ENCODE measurements at places on chromosomes 12 and 14.

- DNase-seq: no peak
These were observed 155.4 kb downstream of the SRGAP1 start for GRCh38 chr12:63999853-64000252.

DNA sequence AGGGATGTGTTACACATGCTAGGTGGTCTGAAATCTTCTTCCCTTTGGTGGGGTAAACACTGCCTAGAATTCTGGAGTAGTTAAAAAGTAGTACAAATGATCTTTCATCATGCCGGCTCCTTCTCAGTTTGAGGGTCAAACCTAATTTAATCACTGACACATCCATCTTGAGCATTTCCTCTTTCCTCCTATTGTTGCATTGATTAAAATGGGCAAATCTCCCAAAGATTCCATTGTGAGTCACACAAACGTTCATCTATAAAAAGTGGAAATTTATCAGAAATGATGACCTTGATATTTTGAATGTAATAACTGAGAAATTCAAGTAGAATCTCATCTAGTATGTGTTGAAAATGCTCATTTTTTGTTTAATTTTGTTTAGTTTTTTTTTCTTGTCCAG lies 996.0 kb downstream of the NRXN3 start:
- DNase-seq: no peak

DNA sequence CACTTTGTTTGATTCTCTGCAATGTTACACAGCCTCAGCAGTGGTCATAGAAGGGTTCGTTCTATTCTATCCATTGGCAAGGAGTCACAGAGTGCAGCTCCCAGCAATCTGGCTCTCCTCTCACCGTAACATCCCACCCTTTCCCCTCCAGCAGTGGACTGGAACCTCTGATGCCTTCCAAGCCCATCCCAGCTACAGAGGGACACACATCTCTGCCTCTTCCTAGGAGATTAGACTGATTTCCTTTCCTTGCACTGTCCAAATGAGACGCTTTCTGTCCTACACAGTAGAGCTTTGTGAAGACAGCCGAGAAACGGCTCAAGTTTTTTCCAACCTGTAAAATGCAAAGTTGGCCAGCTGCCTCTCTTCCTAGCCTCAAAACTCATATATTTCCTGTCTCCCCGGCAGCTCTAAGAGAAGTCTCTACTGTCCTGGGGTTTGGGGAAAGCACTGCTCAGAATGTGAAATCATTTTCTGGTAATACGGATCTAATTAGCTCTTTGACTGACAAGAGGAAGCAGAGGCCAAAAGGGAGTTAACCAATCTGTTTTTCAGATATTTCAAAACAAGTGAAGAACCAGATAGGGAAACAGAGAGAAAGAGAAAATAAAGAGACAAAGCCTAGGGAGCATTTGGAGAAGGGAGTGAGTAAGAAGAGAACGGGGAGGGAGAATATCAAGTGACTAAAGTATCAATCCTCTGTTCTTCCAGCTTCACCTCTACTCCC lies 516 bp downstream of the NINJ2 start:
- no peak for DNase-seq

GRCh38 chr12:98635657-98636323 lies 8.8 kb downstream of the IKBIP start:
- DNase-seq: no peak

DNA sequence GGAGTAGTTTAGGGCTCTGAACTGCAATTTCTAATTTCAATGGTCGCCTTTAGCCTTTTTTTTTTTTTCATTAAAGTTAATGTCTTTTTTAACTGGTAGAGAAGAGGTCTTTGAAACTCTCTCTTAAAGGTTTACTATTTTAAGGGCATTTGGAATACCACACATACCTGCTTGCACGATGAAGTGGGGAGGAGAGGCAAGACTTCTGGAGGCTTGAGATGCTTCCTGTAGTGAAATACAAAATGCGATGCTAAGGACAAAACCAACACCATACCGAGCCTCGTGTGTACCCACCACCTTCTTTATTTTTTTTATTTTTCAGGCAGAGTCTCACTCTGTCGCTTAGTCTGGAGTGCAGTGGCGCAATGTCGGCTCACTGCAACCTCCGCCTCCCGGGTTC lies 57.4 kb downstream of the GLT1D1 start:
- no peak for DNase-seq

DNA sequence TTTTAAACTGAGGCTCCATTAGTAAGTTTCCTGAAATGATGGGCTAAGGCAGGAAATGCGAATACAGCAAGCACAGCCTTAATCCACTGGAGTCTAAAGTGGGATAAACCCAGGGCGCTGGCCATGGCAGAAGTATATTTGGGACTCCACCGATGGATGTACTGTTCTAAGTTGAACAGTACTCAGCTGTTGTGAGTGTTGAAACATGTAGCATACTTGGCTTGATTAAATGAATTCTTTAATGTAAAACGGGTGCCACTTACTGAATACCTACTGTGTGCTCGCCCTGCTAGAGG lies 996 bp downstream of the SSPN start:
- no peak for DNase-seq

DNA sequence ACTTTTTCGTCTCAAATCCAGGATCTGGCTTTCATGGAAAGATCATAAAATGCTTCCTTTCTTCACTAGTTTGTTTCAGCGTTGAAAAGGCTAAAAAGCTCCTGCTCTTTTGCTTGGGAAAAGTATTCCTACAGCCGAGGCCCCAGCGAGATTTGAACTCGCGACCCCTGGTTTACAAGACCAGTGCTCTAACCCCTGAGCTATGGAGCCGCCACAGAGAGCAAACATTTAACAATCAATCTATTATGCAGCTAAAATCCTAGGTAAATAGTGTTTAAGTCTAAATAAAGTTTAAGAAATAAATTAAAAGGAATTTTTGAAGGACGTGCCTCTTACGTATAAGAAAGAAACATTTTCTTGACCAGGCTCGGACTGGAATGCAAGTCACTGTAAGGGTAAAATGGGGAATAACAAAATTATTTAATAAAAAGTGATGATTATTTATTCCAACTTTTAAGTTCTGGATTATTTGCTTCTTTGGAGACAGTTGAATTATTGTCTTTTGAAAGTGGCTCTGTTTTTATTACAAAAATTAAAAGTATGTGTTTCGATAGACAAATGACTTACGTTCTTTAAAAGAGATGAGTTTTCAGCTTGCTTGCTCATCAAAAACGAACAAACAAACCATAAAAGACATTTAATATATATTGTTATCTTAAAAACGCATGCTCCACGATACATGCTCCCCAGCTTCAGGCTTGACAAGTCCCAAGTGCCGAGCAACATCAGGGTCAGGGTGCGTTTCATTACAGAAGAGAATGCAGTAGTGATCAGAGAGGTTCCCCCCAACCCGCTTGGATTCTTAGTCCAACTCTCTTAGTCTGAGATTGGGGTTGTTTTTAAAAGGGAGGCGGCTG lies 10.2 kb downstream of the OR6S1 start:
- no peak for DNase-seq

DNA sequence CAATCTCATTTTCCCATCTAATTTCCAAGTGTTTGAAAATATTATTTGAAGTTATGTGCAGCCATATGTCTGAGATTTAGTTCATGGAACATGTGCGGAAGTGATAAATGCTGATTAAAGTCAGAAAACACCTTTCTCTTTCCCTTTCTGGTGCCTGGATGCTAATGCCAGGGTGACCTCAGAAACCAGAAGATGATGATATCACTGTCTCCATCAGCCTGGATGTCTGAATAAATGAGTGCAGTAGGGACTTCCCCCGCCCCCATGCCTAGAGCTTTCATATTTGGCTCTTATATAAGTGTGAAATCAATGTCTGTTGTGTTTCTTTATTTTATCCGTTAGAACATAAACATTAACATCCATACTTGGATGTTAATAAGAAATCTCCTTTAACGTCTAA lies 261.9 kb upstream of the LRIG3 start:
- DNase-seq: no peak

DNA sequence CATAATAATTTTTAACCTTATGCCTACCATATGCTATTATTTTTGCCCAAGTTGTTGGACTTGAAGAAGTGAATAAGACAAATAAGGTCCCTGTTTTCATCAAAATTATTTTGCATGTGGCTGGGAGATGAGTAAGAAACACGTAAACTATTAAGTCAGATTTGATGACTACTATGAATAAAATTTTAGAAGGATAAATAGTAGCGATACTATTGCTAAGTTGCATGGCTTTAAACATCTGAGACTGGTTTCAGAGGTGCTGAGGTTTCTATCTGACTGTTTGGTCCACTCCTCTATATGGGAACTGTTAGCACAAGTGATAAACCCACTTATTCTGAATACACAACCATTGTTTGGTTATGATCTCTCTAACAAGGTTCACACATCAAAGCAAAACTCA lies 674.3 kb upstream of the MDGA2 start:
- DNase-seq: no peak

GRCh38 chr12:57237596-57237931 lies 8.1 kb downstream of the SHMT2 start:
- DNase-seq: no peak

- no peak for DNase-seq
These were observed 7.9 kb downstream of the OTOGL start for GRCh38 chr12:80107221-80107620.

GRCh38 chr14:58899317-58899713 lies 261.6 kb downstream of the DACT1 start:
- no peak for DNase-seq

DNA sequence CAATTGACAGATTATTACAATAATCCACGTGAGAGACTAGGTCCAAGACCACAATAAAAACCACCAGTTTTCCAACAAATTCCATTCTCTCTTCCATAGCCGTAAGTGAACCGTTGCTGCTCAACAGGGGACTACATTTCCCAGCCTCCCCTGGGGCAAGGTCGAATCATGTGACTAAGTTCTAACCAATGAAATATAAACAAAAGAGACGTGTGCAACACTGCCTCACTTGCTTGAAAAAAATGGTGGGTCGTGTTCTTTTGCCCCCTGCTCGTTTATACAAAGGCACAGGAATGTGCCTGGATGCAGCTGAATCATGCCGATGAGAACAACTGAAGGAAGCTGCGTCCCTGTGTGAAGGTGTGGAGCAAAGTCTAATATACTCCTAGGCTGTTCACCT lies 51.1 kb downstream of the HSPB8 start:
- no peak for DNase-seq

DNA sequence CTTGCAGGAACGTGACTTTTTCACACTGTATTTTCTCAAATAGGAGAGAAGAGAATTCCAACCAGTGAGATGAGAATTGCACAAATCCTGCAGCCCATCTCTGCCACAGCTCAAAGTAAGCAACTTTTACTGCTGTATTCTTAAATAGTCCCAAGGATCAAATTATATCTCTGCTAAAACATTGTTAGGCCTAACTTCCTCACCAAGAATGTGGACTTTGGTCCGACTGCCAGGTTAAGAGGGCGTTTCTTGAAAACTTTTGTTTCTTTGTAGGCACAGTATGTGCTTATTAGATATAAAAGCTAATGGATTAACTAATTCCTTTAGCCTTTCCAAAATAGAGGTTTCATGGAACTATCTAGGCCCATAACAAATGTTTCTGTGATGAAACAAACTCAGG lies 61.4 kb upstream of the IFNG-AS1 start:
- DNase-seq: no peak

DNA sequence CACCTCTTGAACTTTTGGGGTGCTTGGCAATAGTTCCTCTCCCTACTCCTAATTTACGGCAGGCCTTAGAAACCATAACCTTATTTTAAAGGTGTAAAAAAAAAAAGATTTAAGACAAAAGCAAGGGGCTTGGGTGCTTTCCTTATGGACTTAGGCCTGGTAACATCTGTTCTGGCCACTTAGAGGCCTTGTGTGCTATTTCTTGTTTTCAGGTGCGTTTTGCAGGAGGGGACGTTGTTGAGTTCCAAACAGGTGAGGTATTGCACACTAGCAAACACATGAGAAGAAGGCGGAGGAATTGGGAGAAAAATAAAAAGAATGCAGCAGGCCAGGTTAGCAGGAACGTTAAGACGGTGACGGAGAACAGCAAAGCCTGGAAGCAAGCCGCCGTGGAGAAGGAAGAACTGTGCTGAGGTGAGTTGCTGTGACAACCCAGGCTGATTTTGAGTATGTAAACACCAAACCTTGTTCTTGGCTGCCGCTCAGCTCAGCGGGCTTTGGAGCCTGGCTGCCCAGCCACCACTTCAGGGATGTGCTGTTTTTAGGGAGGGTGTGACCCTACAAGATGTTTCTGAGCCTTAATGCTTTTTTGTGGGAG lies 17.3 kb downstream of the EMG1 start:
- DNase-seq: no peak

- DNase-seq: peak; percentile 77
These were observed at the start of gene RIN3 for GRCh38 chr14:92513204-92513965. RIN3 (plus strand) TSS chr14:92513781; CDS start chr14:92513933, 152 bp downstream.

GRCh38 chr12:120234643-120235368 lies 30.7 kb downstream of the PXN start:
- DNase-seq: peak; percentile 89

DNA sequence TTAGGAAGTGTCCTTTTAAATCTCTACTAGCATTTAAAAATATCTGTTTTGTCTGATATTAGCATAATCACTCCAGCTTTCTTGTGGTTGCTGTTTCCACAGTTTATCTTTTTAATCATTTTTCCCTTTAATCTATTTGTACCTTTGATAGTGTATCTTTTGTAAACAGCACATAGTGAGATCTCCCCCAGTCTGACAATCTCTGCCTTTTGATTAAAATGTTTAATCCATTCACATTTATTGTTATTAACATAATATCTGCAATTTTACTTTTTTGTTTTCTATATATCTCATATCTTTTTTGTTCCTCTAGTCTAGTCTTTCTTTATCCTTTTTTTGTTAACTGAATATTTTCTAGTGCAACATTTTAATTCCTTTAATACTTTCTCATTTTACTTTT lies 104.2 kb downstream of the RPS6KA5 start:
- no peak for DNase-seq

DNA sequence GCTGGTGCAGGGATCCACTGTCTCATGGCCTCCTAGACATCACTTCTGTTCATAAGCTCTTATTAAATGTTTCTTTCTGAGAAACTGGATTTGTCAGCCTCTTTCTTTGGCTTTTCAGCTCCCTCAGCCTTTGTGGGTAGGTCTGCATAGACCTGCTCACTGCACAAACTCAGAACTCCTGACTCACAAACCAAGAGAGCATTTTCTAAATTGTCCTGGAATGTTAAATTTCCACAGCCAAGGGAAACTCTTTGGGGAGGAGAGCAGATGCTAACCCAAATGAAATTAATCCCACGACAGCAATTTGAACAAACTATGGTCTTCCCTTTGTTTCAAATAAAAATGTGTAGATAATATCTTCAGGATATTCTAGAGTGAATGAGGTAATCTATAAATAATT lies 19.5 kb upstream of the CERS5 start:
- DNase-seq: no peak

All from left ventricle myocardium superior (tissue), 1 donor.